Thymus (tissue), 14 donors: ENCODE measurements at places on chromosomes 2 and 18. TPM values are rescaled to one million over a fixed set of nuclear protein-coding genes. Genes with fewer than 3 reads are reported as not detected.

Gene M1AP
- 0.55 TPM for polyA plus RNA-seq

Gene TSGA10
- 6.8 TPM for polyA plus RNA-seq

Gene TFPI
- 33.4 TPM for polyA plus RNA-seq

Gene CYS1
- 0.30 TPM for polyA plus RNA-seq

Gene CCL20
- polyA plus RNA-seq, result 15.0 TPM

Gene SCYGR4
- polyA plus RNA-seq, result not detected

Gene GPR75
- 0.50 TPM for polyA plus RNA-seq

Gene KCNF1
- polyA plus RNA-seq, result 0.52 TPM

Gene SELENOI
- 4.6 TPM for polyA plus RNA-seq

Gene CABYR
- 3.5 TPM for polyA plus RNA-seq

Gene CYTIP
- polyA plus RNA-seq, result 86.5 TPM

Gene CNDP1
- polyA plus RNA-seq, result 0.64 TPM

Gene C2orf81
- polyA plus RNA-seq, result 5.3 TPM

Gene ASB18
- polyA plus RNA-seq, result under 0.01 TPM

Gene TXNDC2
- polyA plus RNA-seq, result 0.02 TPM

Gene CYP27A1
- polyA plus RNA-seq, result 24.7 TPM

Gene CCDC142
- polyA plus RNA-seq, result 6.7 TPM

Gene HDLBP
- polyA plus RNA-seq, result 85.1 TPM

Gene NCKAP1
- 36.8 TPM for polyA plus RNA-seq

Gene ST6GAL2
- polyA plus RNA-seq, result 0.57 TPM

Gene LIPT1
- 20.4 TPM for polyA plus RNA-seq

Gene CFAP221
- 0.41 TPM for polyA plus RNA-seq

Gene PRSS56
- 0.09 TPM for polyA plus RNA-seq

Gene HS1BP3
- polyA plus RNA-seq, result 17.4 TPM

Gene KATNAL2
- 6.5 TPM for polyA plus RNA-seq

Gene CENPA
- polyA plus RNA-seq, result 4.2 TPM

Gene C2orf80
- polyA plus RNA-seq, result 0.07 TPM

Gene GATA6
- 2.0 TPM for polyA plus RNA-seq

Gene CCDC150
- 3.0 TPM for polyA plus RNA-seq

Gene CNTNAP5
- polyA plus RNA-seq, result 0.02 TPM

Gene MAIP1
- 16.3 TPM for polyA plus RNA-seq

Gene HOXD13
- polyA plus RNA-seq, result 0.11 TPM

Gene FZD7
- polyA plus RNA-seq, result 3.9 TPM

Gene RNF125
- 10.2 TPM for polyA plus RNA-seq

Gene FBXO36
- polyA plus RNA-seq, result 1.8 TPM

Gene DNAH6
- polyA plus RNA-seq, result 0.57 TPM

Gene SFT2D3
- polyA plus RNA-seq, result 8.8 TPM

Gene DQX1
- polyA plus RNA-seq, result 0.78 TPM

Gene GNAL
- polyA plus RNA-seq, result 7.5 TPM

Gene GLI2
- polyA plus RNA-seq, result 1.3 TPM

Gene TMEM198
- 3.7 TPM for polyA plus RNA-seq

Gene UGT1A3
- polyA plus RNA-seq, result not detected

Gene AGXT
- 0.94 TPM for polyA plus RNA-seq
